ENCODE measurements at places on chromosomes 1 and 21. TPM values are rescaled to one million over a fixed set of nuclear protein-coding genes. Genes with fewer than 3 reads are reported as not detected.

KIF26B gene
- not detected for total RNA-seq

GRCh38 chr1:2544875-2545640, 11.1 kb upstream of the TNFRSF14 start:
- no peak overlapping the region for H3K4me3 ChIP-seq
- no peak for DNase-seq
- no peaks in the 10 kb centered on the region for H3K36me3 ChIP-seq
- peaks cover 17% of the 10 kb centered on the region for H3K4me1 ChIP-seq
- H3K27ac ChIP-seq, result no peak overlapping the region

- H3K4me1 ChIP-seq, result no peaks in the 10 kb centered on the region
- no peak overlapping the region for H3K27ac ChIP-seq
- H3K27me3 ChIP-seq, result no peaks in the 10 kb centered on the region
- H3K36me3 ChIP-seq, result peaks cover 7% of the 10 kb centered on the region
These were observed 398.7 kb downstream of the SMYD3 start for GRCh38 chr1:246108278-246108925.

GRCh38 chr1:15177710-15178166, 24.2 kb downstream of the TMEM51 start:
- DNase-seq, result no peak
- H3K27ac ChIP-seq, result no peak overlapping the region
- H3K27me3 ChIP-seq, result peaks cover 4% of the 10 kb centered on the region
- no peak overlapping the region for H3K4me3 ChIP-seq
- no peaks in the 10 kb centered on the region for H3K36me3 ChIP-seq
- peaks cover 19% of the 10 kb centered on the region for H3K4me1 ChIP-seq

All from activated naive CD4-positive, alpha-beta T cell treated with anti-CD3 and anti-CD28 coated beads for 36 hours (primary cell).